ENCODE measurements at places on chromosomes 2 and 18. TPM values are rescaled to one million over a fixed set of nuclear protein-coding genes. Genes with fewer than 3 reads are reported as not detected.

- no peak for DNase-seq
Observed at GRCh38 chr2:5825686-5826085, 133.5 kb downstream of the SOX11 start.

DNA sequence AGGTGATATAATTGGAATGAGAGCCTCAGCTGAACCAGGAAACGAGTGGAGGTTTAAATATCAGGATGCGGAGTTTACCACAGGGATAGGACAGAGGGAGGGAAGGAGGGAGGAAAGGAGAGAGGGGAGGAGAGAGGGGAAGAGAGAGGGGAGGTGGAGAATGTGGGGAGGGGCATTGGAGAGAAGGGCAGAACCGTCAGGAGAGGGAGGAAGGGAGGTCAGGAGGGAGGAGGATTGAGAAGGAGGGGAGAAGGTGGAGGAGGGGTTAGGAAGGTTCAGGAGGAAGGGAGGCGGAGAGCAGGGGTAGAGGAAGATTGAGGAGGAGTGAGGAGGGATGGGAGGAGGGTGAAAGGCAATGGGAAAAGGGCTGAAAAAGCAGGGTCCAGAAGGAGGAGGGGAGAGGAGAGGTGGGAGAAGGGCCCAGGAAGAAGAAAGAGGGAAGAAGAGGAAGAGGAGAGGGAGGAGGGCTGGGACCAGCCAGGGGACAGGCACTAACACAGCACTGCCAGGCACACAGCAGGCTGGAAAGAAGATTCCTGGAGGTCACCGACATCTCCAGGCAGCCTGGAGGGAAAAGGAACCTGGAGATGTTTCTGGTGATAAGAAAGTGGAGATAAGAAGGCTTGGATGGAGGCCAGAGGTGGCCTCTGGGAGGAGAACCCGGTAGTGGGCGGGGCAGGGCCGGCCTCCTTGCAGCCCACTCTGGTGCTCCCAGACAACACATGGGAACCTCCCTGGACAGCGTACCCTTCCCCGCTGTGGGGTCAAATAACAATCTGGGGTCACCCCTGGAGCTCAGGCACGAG lies 176.7 kb upstream of the SMAD2 start:
- DNase-seq: no peak

GRCh38 chr2:170157025-170157684 lies 20.8 kb upstream of the MYO3B start:
- no peak for DNase-seq

Gene CYP27C1
- not detected for total RNA-seq
